ENCODE measurements at places on chromosomes 5 and 9. TPM values are rescaled to one million over a fixed set of nuclear protein-coding genes. Genes with fewer than 3 reads are reported as not detected.

GRCh38 chr9:130869250-130869649 lies 27.4 kb downstream of the QRFP start:
- DNase-seq: no peak

Gene TLR4
- 1.9 TPM for total RNA-seq

DNA sequence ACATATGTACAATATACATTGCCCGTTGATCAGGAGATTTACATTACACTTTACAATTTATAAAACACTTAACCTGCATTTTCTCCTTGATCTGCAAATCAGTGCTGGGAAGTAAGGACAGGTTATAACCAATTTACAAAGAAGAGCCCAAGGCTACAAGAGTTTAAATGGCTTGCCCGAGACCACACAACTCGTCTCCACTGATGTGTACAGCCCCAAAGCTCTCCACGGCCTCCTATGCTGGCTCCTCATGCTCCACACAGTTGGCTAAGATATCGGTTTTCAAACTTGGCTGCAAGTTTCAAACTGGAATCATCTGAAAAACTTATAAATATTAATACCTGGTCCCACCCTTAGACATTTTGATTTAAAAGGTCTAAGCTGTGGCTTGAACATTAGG lies 10.3 kb downstream of the ACTL7B start:
- DNase-seq: no peak

GRCh38 chr5:180251141-180251540 lies 40.7 kb downstream of the MAPK9 start:
- DNase-seq: no peak

Gene ADAMTS2
- not detected for total RNA-seq

DNA sequence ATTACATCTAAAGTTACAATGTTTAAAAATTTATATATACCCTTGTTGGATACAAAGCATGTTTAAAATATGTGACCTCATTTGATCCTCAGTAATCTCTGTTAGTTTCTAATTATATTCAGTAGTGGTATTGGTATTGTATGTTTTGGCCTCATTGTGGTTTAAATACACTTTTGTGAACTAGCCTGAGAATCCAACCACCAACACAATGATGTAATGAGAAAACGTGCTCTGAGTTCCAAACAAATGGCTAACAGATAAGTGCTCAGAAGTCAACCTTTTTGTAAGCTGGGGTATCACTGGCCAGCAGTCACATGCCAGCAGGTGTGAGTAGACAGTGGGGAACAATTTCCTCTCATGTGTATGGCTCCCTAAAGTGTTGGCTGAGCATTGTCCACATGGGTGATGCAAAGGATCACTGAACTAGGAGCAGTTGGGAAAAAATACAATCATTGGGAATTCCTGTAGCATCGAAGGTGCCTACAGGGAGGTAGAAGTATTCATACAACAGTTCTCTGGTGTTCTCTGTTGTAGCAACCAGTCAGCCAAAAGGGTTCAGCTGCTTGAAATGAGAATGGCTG lies 56.1 kb downstream of the DOCK8 start:
- no peak for DNase-seq

GRCh38 chr5:150278916-150279315 lies 10.7 kb downstream of the CAMK2A start:
- DNase-seq: no peak

- no peak for DNase-seq
Observed at GRCh38 chr5:55823151-55823796, 27.9 kb upstream of the IL31RA start.

- DNase-seq: no peak
Observed at GRCh38 chr5:125232779-125233230, 486.4 kb upstream of the ZNF608 start.

- no peak for DNase-seq
Observed at GRCh38 chr5:73856997-73857396, 231.0 kb downstream of the ARHGEF28 start.

GRCh38 chr9:77507212-77507961 lies 140.7 kb downstream of the GNA14 start:
- no peak for DNase-seq

DNA sequence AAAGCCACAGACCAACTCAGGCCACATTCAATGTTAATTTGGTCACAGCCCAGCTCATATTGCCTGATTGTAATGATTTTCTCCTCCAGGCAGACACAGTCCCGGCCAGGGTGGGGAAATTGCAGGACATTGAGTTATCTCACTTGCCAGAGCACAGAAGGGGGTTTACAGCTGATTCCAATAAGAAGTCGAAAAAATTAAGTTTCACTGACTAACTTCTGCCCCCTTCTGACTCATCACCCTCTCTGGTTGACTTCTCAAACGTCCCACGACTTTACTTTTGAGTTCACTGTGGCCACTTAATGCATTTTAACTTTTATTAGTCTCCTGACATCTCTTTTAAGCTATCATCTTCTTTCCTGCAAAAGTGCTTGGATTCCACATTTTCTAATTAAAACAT lies 321.4 kb upstream of the WWC1 start:
- DNase-seq: no peak

All from SK-MEL-5 (cell line).